ENCODE measurements at places on chromosomes 4 and X.

DNA sequence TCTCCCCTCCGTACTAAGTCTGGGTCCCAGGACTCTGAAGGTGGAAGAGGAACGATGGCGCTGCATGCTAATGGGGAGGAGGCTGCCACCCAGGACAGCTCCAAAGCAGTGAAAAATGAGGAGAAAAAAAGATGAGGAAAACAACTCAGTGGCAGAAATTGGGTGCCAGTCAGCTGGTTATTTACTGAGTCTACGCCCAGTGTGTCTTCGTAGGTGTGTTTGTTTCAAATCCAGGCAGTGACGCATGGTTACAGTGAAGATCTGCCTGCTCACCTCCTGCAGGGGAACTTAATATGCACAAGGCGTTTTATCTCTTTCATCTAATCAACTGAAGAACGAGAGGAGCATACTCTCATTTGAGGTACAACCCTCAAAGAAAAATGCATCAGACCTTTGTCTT, 70.9 kb upstream of the FBXW7 start:
- DNase-seq = no peak

DNA sequence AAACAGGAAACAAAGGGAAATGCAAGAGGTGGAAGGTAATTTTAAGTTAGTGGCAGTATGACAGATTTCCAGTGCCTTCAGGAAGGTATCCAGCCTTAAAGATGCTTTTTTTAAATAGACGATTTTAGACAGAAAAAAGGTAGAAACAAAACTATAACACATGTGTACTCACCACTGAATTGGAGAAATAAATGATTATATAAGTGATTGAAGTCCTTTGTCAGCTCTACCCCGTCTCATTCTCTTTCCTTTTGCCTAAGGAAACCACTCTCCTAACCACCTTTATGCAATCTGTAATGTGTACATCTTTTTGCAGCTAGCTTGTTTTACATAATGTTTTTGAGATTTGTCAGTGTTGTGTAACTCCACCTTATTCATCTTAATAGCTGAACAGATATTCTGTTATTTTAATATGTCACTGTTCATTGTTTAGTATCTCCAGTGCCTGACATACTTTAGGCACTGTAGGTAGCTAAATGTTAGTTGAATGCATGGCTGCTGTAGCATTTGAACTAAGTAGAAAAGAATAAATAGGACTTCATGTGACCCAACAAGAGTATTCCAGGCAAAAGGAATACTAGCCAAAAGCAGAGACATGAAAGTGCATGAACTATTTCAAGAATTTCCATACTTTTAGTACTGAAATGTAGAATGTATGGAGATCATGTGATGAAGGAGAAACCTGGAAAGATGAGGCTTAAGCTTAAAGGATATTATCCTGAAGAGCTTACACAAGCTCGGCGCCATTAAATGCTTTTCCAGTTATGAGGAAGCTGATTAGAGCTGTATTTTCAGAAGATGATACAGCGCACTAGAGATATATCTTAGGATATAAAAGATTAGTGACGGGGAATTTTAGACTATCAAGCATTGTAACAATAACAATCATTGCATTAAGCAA, 865 bp downstream of the FAM200B start:
- no peak for DNase-seq

DNA sequence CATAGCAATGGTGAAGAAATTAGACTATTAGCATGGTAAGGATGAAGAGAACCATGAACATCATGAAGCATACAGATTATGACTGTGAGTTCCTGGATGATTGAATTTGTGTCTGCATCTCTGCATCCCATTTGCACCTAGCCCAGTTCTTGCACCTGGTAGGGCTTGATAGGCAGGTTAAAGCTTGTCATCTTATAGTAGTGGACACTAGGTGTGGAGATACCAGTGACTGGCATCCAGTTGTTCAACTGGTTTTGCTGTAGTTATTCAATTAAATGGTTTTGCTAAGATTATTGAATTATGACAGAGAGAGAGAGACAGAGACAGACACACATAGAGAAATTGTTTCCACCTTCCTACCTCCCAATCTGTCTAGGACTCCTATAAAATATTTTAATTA, 5.0 kb downstream of the ADH7 start:
- no peak for DNase-seq

DNA sequence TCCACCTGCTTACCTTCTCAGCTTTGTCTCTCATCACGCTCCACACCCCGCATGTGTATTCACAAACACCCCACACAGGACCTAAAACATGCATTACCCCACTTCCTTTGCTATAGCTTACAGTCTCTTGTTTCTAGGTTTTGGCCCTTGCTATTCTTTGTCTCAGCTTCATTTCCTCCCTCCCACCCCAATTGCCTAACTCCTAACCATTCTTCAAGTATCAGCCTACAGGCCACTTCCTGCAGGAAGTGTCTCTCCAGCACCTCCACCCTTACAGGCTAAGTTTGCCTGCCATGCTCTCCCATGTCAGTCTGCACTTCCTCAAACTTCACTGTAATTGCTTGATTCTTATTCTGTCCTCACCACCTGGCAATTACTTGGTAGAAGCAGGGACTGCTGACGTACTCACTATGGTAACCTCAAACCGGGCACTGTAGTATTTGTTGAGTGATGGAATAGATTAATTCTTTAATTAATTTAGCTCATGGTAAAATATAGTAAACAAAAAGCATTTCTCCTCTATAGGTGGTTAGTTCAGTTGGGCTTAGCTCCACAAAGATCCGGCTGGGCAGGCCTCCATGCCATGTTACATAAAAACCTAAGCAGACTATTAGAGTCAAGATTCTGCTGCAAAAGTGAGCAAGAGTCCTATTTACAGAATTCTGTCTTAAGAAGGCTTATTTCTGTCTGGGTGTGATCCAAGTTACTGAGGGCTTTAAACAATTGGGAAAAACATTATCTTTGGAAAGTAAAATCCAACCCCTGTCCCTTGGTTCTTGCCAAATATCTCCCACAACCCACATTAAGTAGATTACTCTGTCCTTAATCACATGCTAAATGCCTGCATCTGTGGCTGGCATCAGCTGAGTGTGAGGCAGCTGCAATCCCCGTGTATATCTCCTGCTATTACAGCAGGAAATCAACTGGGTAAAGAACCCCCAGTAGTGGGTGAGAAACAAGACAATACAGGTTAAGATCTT, 124.7 kb upstream of the CPEB2 start:
- no peak for DNase-seq

DNA sequence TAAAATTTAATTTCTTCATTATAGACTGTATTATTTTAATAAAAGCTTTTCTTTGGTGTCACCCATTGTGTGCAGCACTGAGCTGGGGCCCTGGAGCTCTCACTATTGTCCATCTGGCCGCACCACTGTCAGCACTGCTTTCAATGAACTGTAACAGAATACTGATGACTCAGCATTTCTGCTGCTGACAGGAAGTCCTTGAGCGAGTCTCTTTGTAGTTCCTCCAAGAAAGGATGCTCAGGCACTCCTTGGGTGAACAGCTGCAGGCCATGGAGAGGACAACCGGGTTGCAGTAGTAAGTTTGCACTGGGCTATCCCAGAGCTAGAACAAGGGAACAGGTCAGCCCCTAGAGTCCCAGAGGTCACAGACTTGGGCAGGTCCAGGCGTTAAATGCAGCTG, 81.6 kb downstream of the SORBS2 start:
- DNase-seq = no peak

- no peak for DNase-seq
Measured at GRCh38 chrX:119625843-119626242, 19.6 kb upstream of the NKRF start.

DNA sequence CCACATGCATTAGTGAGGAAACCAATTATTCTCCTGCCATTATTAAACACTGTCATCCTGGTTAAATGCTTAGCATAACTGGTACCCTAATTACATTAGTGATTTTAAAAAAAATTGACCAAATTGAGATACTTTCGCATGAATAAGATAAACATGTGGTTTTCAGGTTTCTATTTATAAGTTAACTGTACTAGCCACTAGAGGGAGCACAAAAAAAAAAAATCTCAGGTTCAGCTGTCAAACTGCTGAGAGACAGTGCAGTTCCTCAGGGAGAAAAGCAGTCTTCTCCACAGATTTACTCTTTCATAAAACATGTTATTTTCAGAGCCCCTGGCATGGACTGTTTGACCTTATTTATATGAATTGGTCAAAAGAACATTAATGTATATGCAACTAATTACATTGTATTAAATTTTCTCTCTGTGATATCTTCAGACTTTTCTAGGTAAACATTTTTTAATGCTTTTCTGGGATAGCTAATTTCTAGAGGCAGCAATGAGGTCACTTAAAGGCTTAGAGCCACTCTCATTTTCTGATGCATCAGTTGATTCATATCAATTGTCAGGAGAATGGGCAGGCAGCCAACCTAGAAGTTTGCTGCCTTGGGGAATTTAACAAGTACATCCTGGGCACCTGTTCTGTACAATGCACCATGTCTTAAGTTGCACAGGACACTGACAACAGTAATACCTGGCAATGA, 167.5 kb downstream of the CDS1 start:
- peak; percentile 28 for DNase-seq

- DNase-seq = no peak
Measured at GRCh38 chr4:118758293-118758692, 73.1 kb downstream of the METTL14 start.

DNA sequence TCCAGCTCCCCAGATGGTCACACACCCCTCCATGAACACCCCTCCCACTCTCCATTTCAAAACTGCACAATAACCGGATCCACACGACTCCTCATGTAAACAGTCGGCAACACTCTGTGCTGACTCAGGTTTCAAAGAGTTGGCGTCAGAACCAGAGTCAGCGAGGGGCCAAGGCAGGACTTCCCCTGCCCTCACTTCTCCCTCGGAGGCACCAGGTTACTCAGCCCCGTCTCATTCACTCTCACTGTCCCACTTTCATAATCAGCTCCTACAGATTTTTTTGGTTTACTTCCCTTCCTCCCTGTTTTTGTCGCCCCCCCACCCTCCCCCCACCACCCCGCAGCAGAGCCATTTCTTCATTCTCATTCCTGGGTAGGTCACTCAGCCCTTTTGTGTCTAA, 2.7 kb upstream of the TIMP1 start:
- no peak for DNase-seq

GRCh38 chrX:11756354-11757318, 1.4 kb upstream of the MSL3 start:
- no peak for DNase-seq

DNA sequence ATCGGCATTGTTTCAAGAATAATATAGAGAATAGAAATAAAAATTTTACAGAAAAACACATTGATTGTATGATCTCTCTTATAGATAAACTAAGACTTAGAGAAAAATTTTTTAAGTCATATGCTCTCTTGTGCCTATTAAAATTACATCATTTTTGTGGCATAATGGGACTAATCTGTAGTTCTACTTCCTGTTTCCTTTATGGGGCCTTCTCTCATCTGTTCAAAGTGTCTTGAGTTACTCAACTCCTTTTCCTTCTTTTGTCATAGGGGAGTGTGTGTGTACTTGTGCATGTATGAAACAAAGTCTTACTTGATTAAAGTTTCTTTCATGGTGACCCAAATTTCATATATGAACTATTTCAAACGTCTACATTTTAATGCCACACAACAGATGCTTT, 1448.9 kb upstream of the TENM3 start:
- DNase-seq = no peak

Data from COR-L47 (cell line).